ENCODE measurements at places on chromosomes 1 and 21. TPM values are rescaled to one million over a fixed set of nuclear protein-coding genes. Genes with fewer than 3 reads are reported as not detected.

The ZNF648 gene
- not detected for total RNA-seq

The PKLR gene
- total RNA-seq = not detected

The TNFRSF14 gene
- total RNA-seq = 0.11 TPM

The SEMA6C gene
- total RNA-seq = 1.5 TPM

The C8A gene
- not detected for total RNA-seq

The OVAAL gene
- 0.46 TPM for total RNA-seq

The CFAP141 gene
- total RNA-seq = not detected

The PKP1 gene
- 0.08 TPM for total RNA-seq

The SYT14 gene
- 0.06 TPM for total RNA-seq

The KIF26B gene
- total RNA-seq = 0.09 TPM

The CR1L gene
- total RNA-seq = not detected

The IL22RA1 gene
- 8.6 TPM for total RNA-seq

The RNF186 gene
- total RNA-seq = not detected

The HHIPL2 gene
- 10.2 TPM for total RNA-seq

The ZNF593OS gene
- not detected for total RNA-seq

The CHI3L2 gene
- total RNA-seq = 0.21 TPM

The KLHDC8A gene
- 0.74 TPM for total RNA-seq

The UMODL1 gene
- total RNA-seq = not detected

The UBASH3A gene
- total RNA-seq = 0.30 TPM

The TNFSF18 gene
- total RNA-seq = not detected

Data from A549 treated with dexamethasone at 1 μM for 4 hours (cell line).